Muscle of back (tissue), 13 donors: ENCODE measurements at places on chromosomes 6 and 20. TPM values are rescaled to one million over a fixed set of nuclear protein-coding genes. Genes with fewer than 3 reads are reported as not detected.

DNA sequence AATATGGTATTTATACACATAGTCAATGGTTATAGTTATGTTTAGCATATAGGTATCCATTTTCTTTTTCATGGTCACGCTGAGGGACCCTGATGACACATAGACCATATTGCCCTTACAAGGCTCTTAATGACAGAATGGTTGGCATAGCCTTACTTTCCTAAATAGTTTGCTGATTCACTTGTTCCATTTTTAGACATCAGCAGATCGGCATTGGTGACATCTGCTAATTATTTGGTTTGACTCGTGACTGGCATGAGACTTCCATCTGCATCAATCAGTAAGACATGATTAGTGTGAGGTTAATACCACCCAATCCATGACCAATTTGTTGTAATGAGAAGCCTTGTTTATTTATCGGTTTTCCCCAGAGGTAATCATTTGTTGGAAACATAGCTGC, 309.7 kb downstream of the ALDH8A1 start:
- DNase-seq = no peak

GRCh38 chr6:105014448-105014847, 57.5 kb downstream of the LIN28B start:
- DNase-seq = no peak

GRCh38 chr6:1063671-1064355, 248.1 kb upstream of the FOXQ1 start:
- DNase-seq = no peak

DNA sequence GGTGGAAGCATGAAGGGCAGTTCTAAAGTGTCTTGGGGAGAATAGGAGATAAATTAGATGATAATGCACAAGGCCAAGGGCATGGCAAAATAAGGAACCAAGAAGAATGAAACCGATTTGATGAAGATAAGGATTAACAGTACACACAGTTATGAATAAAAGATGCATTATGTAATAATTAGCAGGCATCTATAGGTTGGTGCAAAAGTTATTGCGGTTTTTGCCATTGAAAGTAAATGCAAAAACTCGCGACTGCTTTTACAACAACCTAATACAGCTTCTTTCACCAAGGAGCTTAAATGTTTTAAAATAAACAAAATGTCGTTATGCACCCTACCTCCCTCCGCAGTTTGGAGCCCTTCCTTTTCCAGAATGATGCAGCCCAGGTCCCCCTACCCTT, 29.0 kb downstream of the MAS1 start:
- no peak for DNase-seq

DNA sequence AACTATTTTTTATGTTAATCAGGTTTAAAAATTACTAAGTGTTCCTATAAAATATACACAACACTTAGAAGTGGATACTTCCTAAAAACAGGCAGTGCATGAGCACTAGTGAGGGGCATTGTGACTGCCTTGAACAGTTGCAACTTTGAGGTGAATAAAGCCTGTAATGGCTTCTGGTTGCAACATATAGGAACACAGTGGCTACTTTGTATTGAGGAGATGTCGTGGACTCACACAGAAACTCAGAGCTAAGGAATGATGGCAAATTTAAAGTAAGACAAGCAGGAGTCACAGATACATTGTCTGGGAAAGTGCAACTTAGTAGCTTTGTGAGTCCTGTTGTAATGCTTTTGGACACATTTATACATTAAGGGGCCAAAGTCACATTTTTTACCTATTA, 861 bp upstream of the HLA-A start:
- no peak for DNase-seq

Gene HLA-DRB1
- polyA plus RNA-seq = 7.5 TPM
